NCI-H2081 (cell line): ENCODE measurements at places on chromosomes 7 and 10.

GRCh38 chr7:124965553-124965952, 35.9 kb upstream of the POT1 start:
- DNase-seq: no peak

DNA sequence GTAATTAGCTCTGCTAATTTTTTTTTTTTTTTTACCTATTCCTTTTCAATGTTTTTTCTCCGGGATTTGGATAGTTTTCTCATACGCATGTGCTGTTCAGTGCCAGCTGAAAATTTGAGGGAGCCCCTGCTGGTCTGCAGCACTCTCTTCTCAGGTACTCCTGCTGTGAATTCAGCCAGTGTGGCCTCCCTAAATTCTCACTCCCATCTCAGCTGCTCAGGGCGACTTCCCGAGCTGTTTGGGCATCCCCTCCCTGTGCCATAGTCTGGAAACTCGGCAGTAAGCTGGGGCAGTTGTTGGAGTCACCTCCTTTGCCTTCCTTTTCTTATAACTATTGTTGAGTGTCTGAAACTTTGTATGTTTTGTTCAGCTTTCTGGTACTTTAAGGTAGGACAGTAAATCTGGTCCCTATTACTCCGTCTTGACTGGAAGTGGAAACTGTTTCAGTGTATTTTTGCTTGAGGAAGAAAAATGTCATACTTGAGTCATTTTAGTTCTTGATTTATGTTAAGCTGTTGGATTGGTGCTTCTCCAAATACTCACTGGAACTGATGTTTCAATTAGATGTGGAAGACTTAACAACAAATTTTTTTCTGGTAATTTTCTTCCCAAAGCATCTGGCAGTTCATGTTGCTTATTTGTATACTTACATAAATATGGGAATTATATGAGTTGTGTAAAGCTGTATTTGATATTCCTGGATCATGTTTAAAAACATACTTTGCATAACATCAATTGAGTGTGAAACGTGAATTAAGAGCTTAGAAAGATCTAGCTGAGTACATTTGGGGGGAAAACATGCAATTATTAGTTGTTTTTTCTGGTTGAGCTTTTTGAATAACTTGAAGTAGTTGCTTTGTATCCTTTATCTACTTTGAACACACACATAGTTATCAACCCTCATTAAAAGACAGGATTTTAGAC, 33.7 kb downstream of the MINPP1 start:
- DNase-seq: no peak

DNA sequence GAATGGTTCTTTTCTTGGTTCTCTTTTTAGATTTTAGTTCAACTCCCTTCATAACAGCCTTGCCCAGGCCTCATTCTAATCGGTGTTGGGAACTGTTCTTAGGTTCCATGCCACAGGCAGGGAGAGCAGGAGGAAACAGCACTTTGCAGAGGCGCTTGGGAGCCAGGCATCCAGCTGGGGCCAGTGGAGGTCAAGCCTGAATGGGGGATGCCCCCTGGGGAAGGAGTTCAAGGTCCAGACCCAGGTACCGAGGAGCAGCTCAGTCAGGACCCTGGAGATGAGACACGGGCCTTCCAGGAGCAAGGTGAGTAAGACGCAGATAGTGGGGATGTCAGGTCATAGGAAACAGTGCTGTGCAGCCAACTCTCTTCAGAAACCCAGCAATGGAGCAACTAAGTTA, 4.5 kb downstream of the ZSCAN25 start:
- no peak for DNase-seq

DNA sequence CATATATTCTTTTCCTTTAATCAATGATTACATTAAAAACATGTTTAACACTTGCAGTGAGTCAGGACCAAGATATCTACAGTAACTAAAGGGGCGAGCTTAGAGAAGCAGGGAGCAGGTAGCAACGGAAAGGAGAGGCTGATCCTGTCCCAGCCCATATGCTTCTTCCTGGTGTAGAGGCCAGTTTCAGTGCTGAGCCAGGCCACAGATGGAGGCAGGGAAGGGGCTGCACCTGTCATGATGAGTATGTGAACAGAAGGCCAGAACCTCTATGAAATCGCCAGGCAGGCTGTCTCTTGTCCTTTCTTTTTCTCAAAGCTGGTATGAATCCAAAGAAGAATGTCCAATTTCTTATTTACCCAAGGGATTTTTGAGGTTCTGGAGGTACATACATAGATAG, 16.3 kb downstream of the REEP3 start:
- DNase-seq: no peak

GRCh38 chr10:114706458-114707055, 48.5 kb upstream of the ABLIM1 start:
- no peak for DNase-seq

DNA sequence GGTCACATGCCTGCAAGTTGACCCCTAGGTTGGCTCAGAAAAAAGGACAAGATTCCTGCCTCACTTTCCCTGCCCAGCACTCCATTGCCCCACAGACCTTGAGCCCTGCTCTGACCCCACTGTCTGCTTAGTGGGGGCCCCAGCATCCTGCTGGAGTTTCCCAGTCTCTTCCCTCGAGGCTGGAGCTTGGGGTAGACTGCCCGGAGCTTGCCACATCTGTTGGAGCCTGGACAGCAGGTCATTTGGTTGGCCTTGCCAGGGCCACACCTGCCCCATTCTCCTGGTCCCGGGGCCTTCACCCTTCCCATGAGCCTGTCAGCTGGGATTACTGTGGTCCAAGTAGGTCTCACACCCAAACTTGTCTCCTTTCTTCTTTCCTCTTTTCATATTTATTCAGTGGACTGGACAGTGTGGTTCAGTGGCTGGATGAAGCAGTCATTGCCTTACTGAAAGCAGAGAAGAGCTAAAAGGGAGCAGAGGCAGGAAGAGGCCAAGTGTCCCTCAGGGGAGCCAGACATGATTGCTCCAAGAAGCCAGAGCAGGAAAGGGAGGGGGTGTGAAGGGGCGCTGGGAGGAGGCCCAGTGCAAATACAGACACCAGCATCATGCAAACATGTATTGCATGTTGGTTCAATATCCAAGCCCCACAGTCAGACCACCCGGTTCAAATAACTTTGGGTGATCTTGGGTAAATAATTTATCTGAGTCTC, 56.2 kb upstream of the CACUL1 start:
- DNase-seq: no peak

GRCh38 chr10:100468978-100469377, 6.2 kb downstream of the WNT8B start:
- DNase-seq: no peak

DNA sequence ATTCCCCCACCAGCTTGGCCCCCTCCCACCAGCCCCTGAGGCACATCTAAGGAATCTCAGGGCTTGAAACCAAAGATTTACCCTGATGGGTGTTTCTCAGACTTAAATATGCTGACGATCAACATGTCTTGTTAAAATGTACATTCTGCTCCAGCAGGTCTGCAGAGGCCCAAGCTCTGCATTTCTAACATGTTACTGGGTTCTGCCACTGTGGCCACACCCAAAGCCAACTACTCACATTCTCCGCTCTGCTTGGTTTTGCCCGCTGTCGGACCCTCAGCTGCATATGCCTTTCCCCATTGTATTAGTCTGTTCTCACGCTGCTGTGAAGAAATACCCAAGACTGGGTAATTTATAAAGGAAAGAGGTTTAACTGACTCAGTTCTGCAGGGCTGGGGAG, 8.9 kb downstream of the PIP4K2A start:
- DNase-seq: no peak

DNA sequence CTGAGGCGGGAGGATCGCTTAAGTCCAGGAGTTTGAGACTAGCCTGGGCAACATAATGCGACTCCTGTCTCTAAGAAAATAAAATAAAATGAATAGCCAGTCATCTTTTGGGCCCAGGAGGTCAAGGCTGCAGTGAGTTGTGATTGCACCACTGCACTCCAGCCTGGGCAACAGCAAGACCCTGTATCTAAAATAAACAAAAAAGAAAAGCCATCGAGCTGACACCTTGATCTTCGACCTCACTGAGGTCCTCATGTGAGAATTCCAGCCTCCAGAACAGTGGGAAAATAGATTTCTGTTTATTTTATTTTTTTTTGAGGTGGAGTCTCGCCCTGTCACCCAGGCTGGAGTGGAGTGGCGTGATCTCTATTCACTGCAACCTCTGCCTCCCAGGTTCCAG, 301.5 kb upstream of the GALNT17 start:
- no peak for DNase-seq

GRCh38 chr7:139817249-139817648, 11.8 kb upstream of the TBXAS1 start:
- DNase-seq: no peak

DNA sequence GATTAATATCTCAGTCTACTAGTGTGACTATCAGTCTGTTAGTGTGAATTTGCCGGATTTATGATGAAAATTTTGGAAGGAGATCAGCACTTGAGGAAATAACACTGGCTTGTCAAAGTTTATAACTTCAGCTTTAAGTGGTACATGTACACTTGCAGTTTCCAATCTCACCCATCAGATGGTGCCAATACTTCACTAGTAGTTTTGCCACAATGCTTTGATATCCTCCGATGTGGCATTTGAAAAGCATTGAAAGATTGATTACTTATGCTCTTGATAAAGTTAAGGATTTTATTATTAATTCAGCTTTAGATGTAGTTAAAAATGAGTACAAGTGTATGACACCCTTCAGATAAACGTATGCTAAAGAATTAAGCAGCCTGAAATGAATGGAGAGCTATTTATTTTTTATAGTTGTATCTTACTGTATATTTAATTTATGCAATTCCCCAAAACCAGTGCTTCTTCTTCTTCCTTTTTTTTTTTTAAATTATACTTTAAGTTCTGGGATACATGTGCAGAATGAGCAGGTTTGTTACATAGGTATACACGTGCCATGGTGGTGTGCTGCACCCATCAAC, 98.2 kb downstream of the ANLN start:
- DNase-seq: peak; percentile 75

GRCh38 chr7:151462306-151462779, 22.4 kb upstream of the CRYGN start:
- no peak for DNase-seq

- DNase-seq: no peak
These were observed 177.7 kb downstream of the GNAT3 start for GRCh38 chr7:80334196-80334595.
